ENCODE measurements at places on chromosomes 1 and 21.

DNA sequence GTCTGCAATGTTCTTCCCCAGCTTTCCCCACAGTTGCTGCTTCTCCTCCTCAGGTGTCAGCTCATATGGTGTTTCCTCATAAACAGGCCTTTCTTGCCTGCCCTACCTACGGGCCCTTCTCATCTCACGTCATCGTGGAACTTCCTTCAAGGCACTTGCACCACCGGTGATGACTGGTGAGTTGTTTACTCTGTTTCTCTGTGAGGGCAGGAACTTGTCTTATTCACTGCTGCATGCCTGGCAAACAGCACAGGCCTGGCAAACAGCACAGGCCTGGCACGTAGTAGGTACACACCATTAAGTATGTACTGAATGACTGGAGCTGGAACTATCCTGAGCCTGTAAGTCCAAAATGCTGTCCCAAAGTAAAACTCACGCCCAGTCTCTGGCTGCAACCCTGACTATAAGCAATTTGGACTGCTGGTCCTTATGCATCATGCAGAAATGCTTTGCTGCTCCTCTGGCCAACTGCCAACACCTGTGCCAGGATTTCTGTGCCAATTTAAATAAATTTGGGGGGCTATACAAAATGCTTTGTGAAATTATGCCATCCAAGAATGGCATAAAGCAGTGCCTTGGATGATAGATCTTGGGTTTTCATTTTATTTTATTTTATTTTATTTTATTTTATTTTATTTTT is 25.7 kb downstream of the STK40 start:
- no peak for DNase-seq

- no peak for DNase-seq
Measured at GRCh38 chr1:153795330-153795837, 20.2 kb downstream of the SLC27A3 start.

GRCh38 chr1:53568540-53568939 is 109.3 kb downstream of the DMRTB1 start:
- DNase-seq: no peak

DNA sequence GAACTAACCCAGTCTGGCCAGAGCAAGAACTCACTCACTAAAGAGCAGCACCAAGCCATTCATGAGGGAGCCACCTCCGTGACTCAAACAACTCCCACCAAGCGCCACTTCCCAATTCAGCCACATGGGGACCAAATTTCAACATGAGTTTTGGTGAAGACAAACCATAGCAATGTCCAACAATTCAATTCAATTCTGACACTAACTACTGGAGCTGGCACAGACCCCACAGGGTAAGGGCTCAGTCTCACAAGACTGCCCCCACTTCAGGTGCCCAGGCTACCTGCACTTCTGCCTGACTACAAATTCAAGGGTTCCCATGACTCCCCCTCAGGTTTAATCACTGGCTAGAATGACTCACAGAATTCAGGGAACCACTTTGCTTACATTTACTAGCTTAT is 48.8 kb upstream of the RAP1A start:
- DNase-seq: peak; percentile 7

DNA sequence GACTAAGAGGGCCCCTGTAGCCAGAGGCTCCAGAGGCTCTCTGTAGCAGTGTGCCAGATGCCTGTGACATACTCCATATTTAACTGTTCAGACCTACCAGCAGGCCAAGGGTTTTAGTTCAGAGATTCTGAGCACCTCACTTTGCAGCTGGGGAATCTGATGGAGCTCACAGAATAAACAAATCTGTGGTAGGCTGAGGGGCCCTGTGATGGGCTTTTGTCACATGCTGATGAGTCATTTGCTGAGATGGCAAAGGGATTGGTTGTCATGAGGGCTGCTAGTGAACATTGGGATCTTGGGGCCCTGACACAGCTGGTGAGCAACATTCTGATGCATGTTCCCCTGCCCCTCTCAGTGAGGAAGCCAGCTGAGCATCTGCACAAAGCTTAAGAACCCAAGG is 482.2 kb downstream of the CAMTA1 start:
- DNase-seq: no peak

GRCh38 chr1:228101614-228101993 is 1.5 kb downstream of the C1orf35 start:
- no peak for DNase-seq

GRCh38 chr1:78075621-78076020 is 29.9 kb downstream of the GIPC2 start:
- no peak for DNase-seq

DNA sequence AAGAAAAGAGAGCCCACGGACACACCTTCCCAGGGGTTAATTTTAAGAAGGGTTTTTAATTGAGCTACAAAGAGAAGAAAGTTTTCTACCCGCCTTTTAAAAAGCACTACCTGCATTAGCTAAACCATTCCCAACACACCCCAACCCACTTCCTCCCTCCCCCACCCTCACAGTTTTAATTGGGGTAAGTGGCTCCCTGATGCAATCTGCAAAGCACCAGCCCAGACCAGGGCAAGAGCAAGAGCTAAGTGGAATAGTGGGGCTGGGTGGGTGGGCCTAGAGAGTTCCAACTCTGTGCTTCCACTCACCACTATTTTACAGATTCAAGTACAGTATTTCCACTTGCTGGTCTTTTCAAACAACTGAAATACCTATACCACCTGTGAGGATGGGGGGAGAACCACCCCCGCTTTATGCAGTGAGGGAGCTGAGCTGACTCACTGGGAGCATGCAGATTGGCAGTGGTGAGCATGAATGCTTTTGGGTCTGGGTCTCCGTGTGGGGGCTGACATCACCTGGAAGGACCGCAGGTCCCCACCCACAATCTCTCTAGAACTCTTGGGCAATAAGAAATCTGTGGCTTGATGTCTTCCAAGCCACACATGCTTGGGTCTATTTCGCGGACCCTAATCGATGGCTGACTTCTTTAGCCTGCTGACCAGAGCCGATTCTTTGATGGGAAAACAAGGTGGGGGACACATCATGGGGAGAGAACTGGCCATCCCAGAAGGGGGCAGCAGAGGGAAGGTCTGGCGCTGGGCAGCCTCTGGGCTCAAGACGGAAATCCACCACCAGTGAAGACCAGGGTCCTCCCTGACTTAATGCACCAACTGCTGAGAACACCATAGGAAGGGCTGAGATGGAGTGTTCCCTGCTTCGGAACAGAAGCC is 95.5 kb downstream of the SSBP3 start:
- no peak for DNase-seq

DNA sequence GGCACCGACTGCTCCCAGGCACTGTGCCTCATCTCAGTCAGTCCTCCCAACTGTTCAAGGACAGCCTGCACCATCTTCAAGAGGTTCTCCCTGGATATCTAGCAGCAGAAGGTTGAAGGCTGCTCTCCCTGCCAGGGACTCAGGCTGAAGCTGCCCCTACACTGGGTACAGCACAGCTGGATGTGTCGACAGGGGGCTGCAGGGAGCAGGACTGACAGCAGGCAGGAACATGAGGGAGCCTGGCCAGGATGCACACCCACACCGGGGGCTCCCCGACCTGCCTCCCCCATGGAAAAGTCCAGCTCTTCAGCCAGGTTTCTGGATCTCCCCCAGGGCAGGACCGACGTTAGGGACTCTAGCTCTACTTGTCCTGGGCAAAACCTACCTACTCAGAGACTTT is 20.5 kb downstream of the SETD4 start:
- no peak for DNase-seq

- DNase-seq: no peak
Measured at GRCh38 chr1:235908742-235909520, 42.2 kb upstream of the LYST start.

GRCh38 chr1:62117018-62117750 is 77.5 kb upstream of the L1TD1 start:
- no peak for DNase-seq

DNA sequence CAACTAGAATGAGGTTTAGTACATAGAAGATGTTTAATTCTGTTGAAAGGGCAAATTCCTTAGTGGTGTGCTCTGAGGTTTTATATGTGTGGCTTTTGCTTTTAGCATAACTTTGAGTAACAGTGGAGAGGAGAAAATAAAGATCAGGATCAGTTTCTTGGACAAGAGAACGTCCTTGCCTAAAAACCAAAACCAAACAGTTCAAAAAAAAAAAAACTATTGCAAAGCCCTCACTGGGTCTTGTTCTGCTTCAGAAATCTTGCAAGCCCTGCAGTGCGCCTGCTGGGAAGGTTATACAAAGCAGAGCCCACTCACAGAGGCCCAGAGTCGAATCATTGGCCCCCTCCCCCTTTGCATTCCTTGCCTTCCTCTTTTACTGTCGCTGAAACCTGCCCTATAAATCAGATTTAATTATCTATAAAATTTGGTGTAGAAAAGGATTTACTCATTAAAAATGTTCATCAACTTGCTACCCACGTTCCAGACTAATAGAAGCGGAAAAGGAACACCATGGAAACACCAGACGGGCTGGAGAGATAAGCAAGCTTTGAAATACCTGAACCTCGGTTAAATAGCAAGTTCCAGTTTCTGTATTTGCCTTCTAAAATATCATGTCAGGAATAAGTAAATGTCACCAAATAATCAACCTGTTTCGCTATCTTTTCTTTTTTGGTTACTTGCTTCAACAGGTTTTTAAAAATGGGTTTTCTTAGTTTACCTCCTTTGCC is 201.6 kb upstream of the PTBP2 start:
- DNase-seq: no peak

DNA sequence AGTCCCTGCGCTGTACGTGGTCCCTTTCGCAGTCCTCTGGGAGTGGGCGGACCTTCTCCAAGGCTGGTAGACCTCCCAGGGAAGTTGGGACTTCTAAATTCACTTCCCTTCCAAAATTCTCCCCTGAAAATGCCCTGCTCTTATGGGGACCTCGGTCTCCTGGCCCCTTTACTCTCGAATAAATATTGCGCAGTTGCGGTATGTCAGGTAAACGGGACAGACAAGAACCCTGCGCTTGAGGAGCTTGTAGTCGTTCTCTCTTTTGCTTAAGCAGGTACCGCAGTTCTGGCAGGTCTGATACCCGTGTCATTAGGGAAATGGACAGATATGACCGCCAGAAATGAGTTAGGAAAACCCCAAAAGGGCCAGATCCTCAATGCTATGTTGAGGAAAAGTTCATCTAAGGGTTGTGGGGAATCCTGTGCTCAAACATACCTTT is 561 bp downstream of the KIF2C start:
- DNase-seq: no peak

All from iPS DF 19.7 (cell line).